ENCODE measurements at places on chromosomes 16 and 17.

DNA sequence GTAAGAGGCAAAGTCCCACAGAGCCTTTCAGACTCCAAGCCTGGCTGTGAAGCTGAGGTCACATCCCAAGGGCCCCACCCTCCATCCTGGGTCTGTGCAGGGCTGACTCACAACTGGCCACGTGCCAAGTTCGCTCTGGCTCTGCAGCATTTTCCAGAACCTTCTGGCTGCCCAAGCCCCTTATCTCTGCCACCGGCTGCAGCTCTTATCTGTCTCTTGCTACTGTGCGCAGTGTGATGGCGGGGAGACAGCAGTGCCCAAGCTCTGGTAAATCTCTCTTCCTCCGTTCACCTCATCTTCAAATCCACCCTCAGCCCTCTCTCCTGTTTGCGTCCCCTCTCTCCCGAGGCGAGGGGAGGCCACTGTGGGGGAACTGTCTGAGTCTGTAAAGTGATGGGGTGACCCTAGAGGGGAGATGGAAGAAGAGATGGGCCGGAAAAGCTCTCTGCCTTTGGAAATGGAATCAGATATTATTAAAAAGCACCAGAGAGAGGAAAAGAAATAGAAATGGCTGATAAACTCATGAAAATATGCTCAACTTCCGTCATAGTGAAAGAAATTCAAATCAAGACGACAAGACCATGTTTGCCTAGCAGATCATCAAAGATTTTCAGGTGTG is 162.7 kb upstream of the CDC42EP4 start:
- DNase-seq, result no peak

GRCh38 chr16:54055864-54056263 is 230.7 kb downstream of the IRX3 start:
- no peak for DNase-seq

DNA sequence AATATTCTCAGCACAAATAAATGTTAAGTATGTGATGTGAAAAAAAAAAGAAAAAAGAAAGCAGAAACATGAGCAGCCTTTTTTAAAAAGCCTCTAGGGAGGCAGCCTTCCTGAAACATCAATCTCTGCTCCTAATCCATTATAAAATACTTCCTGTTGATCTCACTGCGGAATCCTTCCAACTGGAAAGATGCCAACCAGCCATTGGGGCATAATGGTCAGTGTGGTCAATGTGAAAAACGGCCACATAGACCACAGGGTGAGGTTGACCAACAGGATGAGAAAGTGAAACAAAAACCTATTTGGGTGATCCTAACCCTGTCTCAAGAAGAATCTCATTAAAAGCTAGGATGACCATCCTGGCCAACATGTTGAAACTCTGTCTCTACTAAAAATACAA is 26.1 kb upstream of the ABCA8 start:
- no peak for DNase-seq

GRCh38 chr17:81956607-81957589 is 4.1 kb downstream of the NOTUM start:
- no peak for DNase-seq

- DNase-seq, result no peak
Measured at GRCh38 chr17:65438173-65438572, 123.3 kb downstream of the AXIN2 start.

- no peak for DNase-seq
Measured at GRCh38 chr17:69654981-69655855, 240.7 kb downstream of the MAP2K6 start.

GRCh38 chr17:82003411-82004381 is 19.0 kb downstream of the CENPX start:
- DNase-seq, result peak; percentile 8

- DNase-seq, result no peak
Measured at GRCh38 chr17:48462946-48463345, 32.9 kb upstream of the SKAP1 start.

- no peak for DNase-seq
Measured at GRCh38 chr16:89853306-89853993, 19.9 kb upstream of the TCF25 start.

DNA sequence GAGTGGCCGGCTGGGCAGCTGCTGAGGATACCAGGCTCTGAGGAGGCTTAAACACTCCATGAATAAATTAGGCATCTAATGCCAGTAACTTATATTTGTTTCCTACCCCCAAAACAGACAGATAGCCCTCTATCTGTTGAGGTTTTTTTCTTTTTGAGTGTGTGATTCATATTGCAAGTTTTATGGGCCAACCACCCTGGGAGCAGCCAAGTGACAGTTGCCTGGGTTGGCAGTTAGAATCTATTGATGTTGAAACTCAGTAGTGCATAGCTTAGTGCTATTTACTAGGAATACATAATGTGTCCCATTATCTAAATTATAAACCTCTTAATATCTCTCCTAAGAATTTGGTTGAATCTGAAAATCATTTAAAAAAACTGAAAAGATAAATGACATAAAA is 397.4 kb downstream of the CA10 start:
- DNase-seq, result no peak

DNA sequence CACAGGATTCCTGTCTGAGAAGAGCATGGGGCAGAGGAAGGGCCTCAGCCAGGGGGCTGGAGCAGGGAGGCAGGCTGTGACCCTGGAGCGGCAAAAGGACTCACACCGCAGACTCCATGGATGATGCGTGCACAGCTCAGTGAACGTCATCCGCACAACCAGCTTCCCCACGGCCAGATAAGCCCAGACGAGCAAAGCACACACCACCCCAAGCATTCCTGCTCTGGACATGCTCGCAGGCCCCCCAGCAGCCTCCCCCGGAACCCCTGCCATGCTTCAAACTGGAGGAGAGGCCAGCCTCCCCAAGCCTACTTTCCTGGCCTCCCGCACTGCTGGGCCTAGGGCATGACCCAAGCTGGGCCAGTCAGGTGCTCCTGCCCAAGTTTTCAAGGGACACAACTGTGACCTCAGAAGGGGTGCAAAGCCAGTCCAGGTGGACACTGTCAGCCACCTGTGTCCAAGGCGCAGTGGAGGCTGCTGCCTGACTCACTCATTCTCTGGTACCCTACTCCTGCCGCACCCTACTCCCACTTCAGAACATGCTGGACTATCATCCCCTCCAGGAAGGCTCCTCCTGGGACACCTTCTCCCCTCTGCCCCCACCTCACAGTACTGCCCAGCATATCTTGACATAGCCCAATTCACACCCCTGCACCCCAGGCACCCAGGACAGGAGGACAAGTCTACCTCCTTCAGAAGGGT is 4.8 kb downstream of the BCAR1 start:
- DNase-seq, result no peak

DNA sequence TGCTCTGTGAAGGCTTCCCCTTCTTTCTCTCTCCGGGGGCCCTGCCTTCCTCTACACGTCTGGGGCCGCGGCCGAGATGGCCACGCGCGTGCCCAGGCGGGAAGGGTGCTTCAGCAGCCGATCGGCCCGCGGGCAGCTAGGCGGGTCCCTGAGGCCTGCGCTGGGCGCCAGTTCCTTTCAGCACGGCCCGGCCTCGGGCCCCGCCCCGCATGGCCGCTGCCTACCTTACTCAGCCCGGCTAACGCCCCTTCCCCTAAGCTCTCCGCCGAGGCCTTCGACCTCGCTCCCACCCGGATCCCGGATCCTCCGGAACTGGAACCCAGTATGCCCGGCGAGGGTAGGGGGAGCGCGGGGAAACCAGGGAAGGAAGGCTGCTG is 335 bp downstream of the TMEM11 start:
- no peak for DNase-seq

All from activated T-cell treated with anti-CD3 and anti-CD28 coated beads for 24 hours (primary cell).